Posterior cingulate gyrus (tissue), 11 donors: ENCODE measurements at places on chromosomes 5 and 9.

DNA sequence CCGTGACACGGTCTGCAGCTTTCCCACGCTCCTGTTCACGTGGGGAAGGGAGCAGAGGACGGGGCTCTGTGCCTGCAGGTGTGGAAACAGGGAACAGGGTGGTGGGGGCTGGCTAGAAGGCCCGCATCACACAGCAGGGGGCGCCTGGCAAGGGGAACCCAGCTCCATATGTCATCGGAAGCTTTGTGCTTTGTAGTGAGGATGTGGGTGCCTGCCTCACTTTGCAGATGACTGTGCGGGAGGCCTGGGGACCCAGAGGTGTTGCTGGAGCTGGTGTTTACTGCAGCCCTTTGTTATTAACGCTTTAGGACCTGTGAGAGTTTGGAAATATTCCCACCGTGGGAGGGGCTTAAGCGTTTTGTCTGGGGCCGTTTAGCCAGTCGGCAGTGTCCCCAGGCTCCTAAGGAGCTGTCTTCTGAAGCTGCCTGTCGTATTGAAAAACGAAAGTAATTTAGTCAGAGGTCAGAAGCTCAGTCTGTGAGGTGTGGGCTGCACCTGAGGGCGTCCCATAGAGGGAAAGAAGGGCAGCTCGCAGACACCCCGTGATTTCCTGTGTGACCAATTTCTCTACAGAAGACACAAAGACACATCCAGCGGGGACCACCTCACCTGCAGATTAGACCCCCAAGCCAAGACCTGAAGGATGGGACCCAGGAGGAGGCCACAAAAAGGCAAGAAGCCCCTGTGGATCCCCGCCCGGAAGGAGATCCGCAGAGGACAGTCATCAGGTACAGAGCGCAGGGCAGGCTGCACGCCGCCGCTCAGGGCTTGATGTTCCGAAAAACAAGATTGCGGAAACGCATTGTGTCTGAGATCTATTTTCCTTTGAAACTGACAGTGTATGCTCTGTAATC is 9.1 kb downstream of the MAN1B1 start:
- no peak for DNase-seq

GRCh38 chr5:57858905-57859304 is 376.3 kb upstream of the ACTBL2 start:
- DNase-seq: no peak

DNA sequence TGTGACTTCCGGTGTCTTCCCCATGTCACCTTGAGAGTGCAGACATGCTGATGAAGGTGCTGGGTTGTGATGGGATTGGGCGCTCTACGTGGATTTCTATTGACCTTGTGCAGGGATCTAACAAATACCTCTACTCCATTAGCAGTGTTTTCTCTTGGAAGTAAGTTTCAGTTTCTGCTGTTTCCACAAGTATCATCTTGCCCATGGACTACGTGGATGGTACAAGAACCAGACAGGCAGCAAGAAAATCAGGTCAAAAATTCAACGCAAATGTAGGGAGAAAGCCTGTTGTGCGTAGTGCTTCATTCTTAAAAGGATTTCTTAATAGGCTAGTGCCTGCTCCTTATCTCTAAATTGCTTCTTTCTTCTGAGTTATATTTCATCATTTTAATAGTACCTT is 60.8 kb downstream of the AOPEP start:
- DNase-seq: no peak

- DNase-seq: no peak
These were observed 28.3 kb downstream of the ARHGEF28 start for GRCh38 chr5:73654171-73654811.

DNA sequence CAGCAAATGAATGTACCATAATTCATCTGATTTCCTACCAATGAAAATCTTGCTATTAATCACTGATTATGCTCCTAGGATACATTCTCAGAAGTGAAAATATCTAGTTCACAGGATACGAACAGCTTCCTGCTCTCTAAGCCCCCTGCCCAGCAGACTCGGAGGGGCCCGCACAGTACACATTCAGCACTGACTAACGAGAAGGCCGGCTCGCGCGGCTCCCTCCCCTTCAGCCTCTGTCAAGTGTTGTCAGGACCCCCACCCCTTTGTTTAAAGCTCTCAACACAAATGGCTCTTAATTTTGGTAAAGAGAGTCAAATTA is 82.0 kb downstream of the PRRT1B start:
- no peak for DNase-seq

DNA sequence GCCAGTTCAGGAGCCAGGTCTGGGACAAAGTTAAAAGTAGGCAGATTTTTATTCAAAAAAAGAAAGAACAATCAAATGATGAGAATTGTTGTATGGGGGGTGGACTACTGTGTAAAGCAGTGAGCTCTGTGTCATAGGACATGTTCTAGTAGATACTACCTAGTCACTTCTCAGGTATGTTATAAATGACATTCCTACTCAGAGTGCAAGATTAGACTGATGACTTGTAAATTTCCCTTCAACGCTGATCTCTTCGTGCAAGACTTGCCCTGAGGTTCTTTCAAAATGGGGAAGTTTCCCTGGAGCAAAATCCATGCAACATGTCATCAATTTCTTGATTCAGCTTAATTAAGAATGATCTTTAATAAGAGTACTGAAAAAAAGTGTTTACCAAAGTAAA is 175.1 kb downstream of the RORB start:
- DNase-seq: no peak
